ENCODE measurements at places on chromosomes 3 and 15. TPM values are rescaled to one million over a fixed set of nuclear protein-coding genes. Genes with fewer than 3 reads are reported as not detected.

GABRG3 gene
- not detected for total RNA-seq

GRCh38 chr3:137259089-137259488, 301.3 kb downstream of the IL20RB start:
- no peak for DNase-seq

DNA sequence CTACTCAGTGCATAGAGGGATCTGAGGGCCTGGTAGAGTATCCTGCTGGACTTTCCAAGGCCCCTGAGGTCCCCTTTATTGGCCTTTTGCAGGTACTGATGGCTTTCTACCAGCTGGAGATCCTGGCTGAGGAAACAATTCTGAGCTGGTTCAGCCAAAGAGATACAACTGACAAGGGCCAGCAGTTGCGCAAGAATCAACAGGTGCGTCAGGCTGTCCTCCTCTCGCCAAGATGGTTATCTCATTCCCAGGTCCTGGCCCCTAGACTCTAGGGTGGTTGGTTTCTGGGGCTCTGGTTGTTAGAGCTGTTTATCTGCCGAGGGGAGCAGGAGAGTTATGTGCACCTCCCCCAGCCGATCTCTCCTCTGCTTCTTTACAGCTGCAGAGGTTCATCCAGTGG, 9.3 kb downstream of the EIF2B5 start:
- DNase-seq, result no peak

- DNase-seq, result no peak
Measured at GRCh38 chr15:93190238-93190637, 101.2 kb upstream of the RGMA start.

- DNase-seq, result no peak
Measured at GRCh38 chr3:160023476-160023875, 34.8 kb downstream of the IL12A start.

Data from aorta (tissue), 5 donors.